Body of pancreas (tissue), 4 donors: ENCODE measurements at places on chromosomes 5 and 9. TPM values are rescaled to one million over a fixed set of nuclear protein-coding genes. Genes with fewer than 3 reads are reported as not detected.
A peak's percentile ranks its signal among the peaks of the same experiment; 100 is the strongest.

GRCh38 chr5:65555287-65555686, 7.7 kb downstream of the CENPK start:
- no peaks in the 10 kb centered on the region for H3K4me1 ChIP-seq
- H3K36me3 ChIP-seq: no peaks in the 10 kb centered on the region
- H3K27me3 ChIP-seq: no peaks in the 10 kb centered on the region
- no peak for DNase-seq
- H3K4me3 ChIP-seq: no peak overlapping the region
- H3K27ac ChIP-seq: no peak overlapping the region

The FOXD4L3 gene
- total RNA-seq: not detected

- H3K27ac ChIP-seq: peak overlapping the region; percentile 80
- H3K27me3 ChIP-seq: no peaks in the 10 kb centered on the region
- H3K4me3 ChIP-seq: no peak overlapping the region
- peak; percentile 43 for DNase-seq
Measured at GRCh38 chr5:173329491-173330337, 1.5 kb upstream of the STC2 start.

- H3K4me3 ChIP-seq: no peak overlapping the region
- no peaks in the 10 kb centered on the region for H3K36me3 ChIP-seq
- H3K4me1 ChIP-seq: no peaks in the 10 kb centered on the region
- DNase-seq: peak; percentile 52
- no peak overlapping the region for H3K27ac ChIP-seq
Measured at GRCh38 chr5:171676286-171676944, 109.2 kb upstream of the SMIM23 start.

The FBXO38 gene
- total RNA-seq: 45.7 TPM

DNA sequence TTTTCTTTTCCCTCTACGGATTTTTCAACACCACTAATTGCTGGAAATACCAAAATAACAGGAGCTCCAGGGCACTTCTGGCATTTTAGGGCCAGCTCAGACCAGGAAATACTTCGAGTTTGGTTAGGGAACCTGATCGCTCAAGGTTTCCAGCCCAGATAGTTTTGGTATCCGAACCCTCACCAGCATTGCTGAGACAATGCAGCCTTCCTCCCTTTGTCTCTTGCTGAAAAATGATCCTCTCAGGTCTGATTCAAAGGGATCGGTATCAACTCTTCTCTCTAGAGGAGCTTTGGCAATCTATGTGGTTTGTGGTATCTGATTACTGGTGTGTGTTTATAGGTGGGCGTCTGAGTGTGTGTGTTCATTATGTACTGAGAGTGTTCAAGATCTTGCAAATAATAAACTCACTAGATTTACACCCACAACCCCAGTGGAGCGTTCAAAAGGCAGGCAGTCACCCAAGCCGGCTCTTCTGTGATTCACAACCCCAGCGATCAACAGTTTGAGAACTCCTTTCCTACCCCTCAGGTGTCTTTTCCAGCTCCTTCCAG, 122.8 kb upstream of the EGFLAM start:
- H3K4me1 ChIP-seq: no peaks in the 10 kb centered on the region
- H3K36me3 ChIP-seq: no peaks in the 10 kb centered on the region
- DNase-seq: no peak
- H3K27me3 ChIP-seq: no peaks in the 10 kb centered on the region
- H3K4me3 ChIP-seq: no peak overlapping the region

The SH3GL2 gene
- total RNA-seq: 0.78 TPM

DNA sequence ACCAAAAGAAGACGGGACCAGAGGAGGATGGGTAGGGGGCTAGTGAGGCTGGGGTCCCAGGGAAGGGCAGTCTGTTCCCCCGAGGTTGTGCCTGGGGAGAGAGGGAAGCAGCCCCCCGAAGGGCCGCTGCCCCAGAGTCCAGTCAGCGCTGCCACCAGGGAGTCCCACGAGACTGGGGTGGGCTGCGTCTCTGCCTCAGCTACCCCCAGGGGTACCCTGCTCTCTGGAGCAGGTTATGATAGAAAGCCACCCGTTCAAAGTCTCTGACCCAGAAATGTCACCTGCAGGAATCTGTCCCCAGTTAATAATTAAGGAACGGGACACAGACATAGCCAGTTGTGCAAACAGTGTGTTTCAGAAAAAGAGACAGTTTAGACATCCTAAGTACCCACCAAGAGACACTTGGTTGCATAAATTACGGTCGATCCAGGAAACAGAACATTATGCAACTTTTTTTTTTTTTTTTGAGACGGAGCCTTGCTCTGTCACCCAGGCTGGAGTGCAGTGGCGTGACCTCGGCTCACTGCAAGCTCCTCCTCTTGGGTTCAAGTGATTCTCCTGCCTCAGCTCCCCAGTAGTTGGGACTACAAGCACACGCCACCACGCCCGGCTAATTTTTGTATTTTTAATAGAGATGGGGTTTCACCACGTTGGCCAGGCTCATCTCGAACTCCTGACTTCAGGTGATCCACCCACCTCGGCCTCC, 10.7 kb upstream of the AGPAT2 start:
- DNase-seq: peak; percentile 48
- peak overlapping the region; percentile 76 for H3K27ac ChIP-seq
- no peaks in the 10 kb centered on the region for H3K27me3 ChIP-seq

- H3K36me3 ChIP-seq: no peaks in the 10 kb centered on the region
- H3K4me1 ChIP-seq: no peaks in the 10 kb centered on the region
- no peak within 1 kb of the TSS for H3K4me3 ChIP-seq
- no peaks in the 10 kb centered on the region for H3K27me3 ChIP-seq
- no peak within 1 kb of the TSS for H3K27ac ChIP-seq
Measured at GRCh38 chr5:35856765-35857351, at the start of gene IL7R. Gene IL7R, plus strand, starts transcription at chr5:35856891. Its CDS starts 87 bp downstream, at chr5:35856978.
